Ascending aorta (tissue), 2 donors: ENCODE measurements at places on chromosomes 11 and 22. TPM values are rescaled to one million over a fixed set of nuclear protein-coding genes. Genes with fewer than 3 reads are reported as not detected.

DNA sequence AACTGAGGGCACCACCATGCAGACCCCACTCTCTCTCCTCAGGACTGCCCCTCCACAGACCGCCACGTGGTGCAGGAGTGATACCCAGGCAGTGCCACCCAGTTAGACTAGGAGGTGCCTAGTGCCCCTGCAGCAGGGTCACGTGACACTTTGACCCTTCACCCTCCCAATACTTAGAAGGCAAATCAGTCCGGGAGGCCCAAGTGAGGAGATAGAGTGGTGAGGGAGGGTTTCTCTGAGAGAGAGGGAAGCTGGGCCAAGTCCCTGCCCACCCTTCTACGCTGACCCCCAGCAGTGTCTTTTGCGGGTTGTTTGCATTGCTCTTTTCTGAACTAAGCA lies 84.6 kb downstream of the BUD13 start:
- H3K27ac ChIP-seq = no peak overlapping the region
- H3K27me3 ChIP-seq = no peaks in the 10 kb centered on the region
- DNase-seq = no peak
- H3K4me1 ChIP-seq = no peaks in the 10 kb centered on the region
- H3K4me3 ChIP-seq = no peak overlapping the region
- no peaks in the 10 kb centered on the region for H3K36me3 ChIP-seq

DNA sequence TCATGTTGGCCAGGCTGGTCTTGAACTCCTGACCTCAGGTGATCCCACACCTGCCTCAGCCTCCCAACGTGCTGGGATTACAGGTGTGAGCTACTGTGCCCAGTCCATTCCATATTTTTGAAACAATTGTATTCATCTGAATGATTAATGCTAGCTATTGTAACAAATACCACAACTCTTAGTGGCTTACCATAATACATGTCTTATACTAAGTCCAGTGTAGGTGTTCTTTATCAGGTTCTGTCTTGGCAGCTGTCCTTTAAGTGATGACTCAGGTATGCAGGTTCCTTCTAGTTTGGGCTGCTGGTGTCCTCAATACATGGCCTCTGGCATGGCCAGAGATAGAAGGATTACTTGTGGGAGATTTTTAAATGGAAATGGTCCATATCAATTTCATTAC lies 39.0 kb downstream of the UVRAG start:
- no peaks in the 10 kb centered on the region for H3K36me3 ChIP-seq
- no peaks in the 10 kb centered on the region for H3K27me3 ChIP-seq
- H3K4me3 ChIP-seq = no peak overlapping the region
- no peak overlapping the region for H3K27ac ChIP-seq
- H3K4me1 ChIP-seq = no peaks in the 10 kb centered on the region
- no peak for DNase-seq

GRCh38 chr11:66858939-66859685 lies 2.2 kb downstream of the LRFN4 start:
- H3K36me3 ChIP-seq = no peaks in the 10 kb centered on the region
- H3K4me3 ChIP-seq = no peak overlapping the region
- peaks cover 6% of the 10 kb centered on the region for H3K4me1 ChIP-seq

- H3K4me3 ChIP-seq = no peak overlapping the region
- peaks cover 13% of the 10 kb centered on the region for H3K4me1 ChIP-seq
- H3K36me3 ChIP-seq = no peaks in the 10 kb centered on the region
These were observed 113.8 kb downstream of the NAT10 start for GRCh38 chr11:34219279-34219678.

DNA sequence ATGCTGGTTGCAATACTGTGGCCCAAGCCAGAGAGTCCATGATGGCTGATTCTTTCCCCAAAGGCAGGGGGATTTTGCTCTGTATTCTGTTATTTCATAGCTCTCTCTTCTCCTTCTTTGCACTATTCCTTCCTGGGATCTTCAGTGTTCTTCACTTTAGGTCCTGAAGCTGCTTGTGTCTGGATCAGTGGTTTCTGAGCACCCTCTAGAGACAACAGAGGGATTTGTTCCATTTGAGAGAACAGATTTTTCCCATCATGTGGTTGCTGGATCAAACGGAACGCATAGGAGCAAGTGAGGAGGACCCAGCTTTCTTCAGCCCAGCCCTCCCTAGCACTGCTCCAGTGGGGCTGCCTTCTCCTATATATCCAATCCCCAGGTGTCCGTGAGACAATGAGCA lies 68.7 kb upstream of the SYN3 start:
- H3K4me3 ChIP-seq = no peak overlapping the region
- no peaks in the 10 kb centered on the region for H3K27me3 ChIP-seq
- H3K36me3 ChIP-seq = no peaks in the 10 kb centered on the region
- H3K4me1 ChIP-seq = no peaks in the 10 kb centered on the region
- no peak overlapping the region for H3K27ac ChIP-seq

- no peak overlapping the region for H3K27ac ChIP-seq
- no peaks in the 10 kb centered on the region for H3K4me1 ChIP-seq
- no peak for DNase-seq
- no peak overlapping the region for H3K4me3 ChIP-seq
- H3K27me3 ChIP-seq = no peaks in the 10 kb centered on the region
- H3K36me3 ChIP-seq = peaks cover 30% of the 10 kb centered on the region
These were observed 24.3 kb downstream of the KLHL22 start for GRCh38 chr22:20471126-20471833.

DNA sequence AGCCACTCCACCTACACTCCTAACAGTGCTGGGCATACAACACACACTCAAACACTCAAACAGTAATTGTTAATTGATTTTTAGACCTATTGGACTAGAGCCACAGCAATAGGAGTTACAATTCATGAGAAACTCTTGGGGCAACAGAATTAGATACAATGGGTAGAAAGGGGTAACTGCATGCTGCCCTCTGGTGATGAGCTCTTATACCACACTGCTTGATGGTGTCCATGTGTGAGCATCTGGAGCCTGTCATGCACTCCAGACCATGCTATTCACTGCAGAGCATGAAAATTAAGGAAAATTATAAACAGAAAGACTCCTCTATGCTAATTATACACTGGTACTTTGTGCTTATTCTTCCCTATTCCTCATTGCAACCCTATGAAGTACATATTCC lies 975.5 kb upstream of the CCDC90B start:
- H3K4me3 ChIP-seq = no peak overlapping the region
- no peak overlapping the region for H3K27ac ChIP-seq
- H3K4me1 ChIP-seq = no peaks in the 10 kb centered on the region
- no peak for DNase-seq
- H3K36me3 ChIP-seq = no peaks in the 10 kb centered on the region

- DNase-seq = no peak
- H3K27ac ChIP-seq = no peak overlapping the region
These were observed 14.7 kb downstream of the SLC5A4 start for GRCh38 chr22:32240461-32240860.

DNA sequence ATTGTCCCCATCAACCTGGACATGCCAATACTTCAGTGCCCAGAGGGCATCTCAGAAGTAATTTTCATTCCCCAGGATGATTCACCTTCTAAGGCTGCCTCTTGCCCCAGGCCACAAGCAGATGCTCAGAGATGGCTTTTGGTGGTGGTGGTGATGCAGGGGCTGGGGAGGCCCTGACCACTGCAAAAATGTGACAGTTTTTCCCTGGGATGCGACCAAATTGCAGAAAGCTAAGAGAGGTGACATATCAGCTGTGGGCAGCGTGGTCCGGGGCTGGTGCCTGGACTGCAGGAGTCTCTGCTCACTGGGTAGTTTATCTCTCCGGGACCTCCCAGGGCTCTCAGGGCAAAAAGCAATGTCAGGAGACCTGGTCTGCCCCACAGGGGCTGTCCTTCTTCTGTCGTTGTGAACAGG lies 39.7 kb upstream of the ACCSL start:
- H3K27me3 ChIP-seq = no peaks in the 10 kb centered on the region
- DNase-seq = no peak
- no peaks in the 10 kb centered on the region for H3K36me3 ChIP-seq
- peak overlapping the region; percentile 93 for H3K27ac ChIP-seq
- no peak overlapping the region for H3K4me3 ChIP-seq
- peaks cover 8% of the 10 kb centered on the region for H3K4me1 ChIP-seq

DNA sequence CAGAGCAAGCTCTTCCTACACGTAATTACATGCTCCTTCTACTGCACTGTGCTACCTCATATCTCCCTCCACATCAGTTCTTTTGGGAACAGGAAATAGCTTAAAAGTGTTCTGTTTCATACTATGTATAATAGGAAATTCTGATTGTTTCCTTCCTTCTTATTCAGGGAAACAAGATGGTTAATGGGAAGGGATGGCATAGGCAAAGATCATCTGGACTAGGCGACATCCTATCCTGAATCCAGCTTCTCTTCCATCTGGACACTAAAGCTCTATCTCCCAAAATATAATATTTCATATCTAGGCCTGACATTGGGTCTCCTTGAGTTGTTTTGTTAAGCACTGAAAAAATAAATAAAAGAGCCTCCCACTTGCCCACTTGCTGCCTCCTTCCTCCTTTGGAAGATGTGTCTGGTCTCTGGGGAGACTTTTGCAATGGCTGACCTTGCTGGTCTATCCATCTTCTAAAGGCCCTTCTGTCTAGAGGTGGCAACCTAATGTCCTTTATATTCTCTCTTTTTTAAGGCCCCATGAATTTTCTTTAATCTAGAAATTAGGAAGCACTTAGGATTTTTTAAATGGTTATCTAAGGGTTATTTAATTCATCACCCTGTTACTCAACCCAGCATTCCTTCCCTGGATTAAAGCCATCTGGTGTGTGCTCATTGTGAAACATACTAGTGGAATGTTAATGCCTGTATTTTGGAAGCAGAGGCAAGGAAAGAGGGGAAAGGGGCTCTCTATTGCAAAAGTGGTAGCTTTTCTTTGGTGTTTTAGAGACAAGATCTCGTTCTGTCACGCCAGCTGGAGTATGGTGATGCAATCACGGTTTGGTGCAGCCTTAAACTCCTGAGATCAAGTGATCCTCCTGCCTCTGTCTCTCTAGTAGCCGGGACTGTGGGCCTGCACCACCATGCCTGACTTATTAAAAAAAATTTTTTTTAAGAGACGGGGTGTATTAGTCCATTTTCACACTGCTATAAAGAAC lies 20.6 kb downstream of the CLMP start:
- H3K27ac ChIP-seq = peak overlapping the region; percentile 78
- no peak for DNase-seq
- no peak overlapping the region for H3K4me3 ChIP-seq
- H3K27me3 ChIP-seq = no peaks in the 10 kb centered on the region

DNA sequence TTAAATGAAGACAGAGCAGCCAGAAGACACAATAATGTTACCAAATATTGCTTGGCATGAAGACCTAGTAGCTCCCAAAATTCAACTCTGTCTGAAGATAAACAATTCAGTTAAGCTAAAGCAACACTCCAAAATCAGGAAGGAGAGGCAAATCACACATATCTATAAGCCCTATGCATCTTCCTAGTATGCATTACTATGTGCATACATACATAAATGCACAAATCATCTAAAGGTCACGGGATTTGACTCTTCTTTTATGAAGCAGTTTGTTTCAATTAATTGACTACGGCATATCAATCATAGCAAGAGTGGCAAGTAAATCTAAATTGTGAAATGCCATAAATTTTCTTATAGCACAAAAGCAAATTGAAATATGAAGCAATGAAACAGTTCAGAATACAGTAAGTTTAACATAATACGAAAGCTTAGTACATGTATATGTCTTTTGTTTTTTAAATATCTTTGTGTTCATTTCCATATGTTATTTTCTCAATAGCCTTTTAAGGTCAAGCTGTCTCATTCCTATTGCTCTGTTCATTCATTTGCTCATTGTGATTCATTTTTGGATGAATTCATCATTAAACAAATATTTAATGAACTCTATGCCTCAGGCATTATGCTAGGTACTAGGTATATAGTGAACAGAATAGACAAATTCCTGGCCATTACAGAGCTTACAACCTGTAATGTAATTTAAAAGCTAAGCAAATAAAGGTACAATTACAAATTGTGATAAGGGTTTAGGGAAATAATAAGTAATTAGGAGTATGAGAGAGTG lies 540.5 kb downstream of the DLG2 start:
- H3K27ac ChIP-seq = no peak overlapping the region
- no peak for DNase-seq
- no peaks in the 10 kb centered on the region for H3K36me3 ChIP-seq
- no peak overlapping the region for H3K4me3 ChIP-seq

The TMEM258 gene
- 26.4 TPM for total RNA-seq

The LRRC74B gene
- 2.6 TPM for total RNA-seq

The CARD18 gene
- total RNA-seq = not detected

The TMEM191B gene
- total RNA-seq = not detected
